Right renal cortex interstitium (tissue), 3 donors: ENCODE measurements at places on chromosomes 11 and 22.

DNA sequence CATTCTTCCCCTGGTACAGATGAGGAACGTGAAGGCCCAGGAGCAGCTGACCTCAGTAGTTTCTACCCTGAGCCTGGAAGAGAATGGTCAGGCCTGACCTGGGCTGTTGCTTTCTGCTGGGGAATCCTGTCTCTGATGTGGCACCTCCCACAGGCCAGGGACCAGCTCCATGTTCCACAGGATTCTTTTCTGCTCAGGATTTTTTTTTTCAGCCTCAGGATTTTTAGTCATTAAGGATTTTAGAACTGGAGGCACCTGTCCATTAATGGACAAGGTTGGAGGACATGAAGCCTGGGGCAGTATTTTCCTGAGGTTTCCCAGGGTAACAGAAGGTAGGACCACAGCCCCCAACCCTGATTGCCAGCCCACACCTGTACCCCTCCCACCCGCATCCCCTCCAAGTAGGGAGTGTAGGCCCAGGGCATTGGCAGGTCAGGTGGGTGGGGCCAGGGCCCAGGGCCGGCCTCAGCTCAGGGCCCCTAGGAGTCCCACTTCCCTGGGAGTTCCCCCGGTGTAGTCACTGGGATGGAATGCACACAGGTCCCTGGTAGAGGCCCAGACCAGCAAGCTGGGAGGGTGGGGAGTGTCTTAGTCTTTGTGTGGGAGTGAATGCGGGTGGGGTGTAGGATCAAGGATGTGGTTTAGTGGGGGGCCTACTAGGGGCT, 16.1 kb downstream of the BIK start:
- DNase-seq = no peak

DNA sequence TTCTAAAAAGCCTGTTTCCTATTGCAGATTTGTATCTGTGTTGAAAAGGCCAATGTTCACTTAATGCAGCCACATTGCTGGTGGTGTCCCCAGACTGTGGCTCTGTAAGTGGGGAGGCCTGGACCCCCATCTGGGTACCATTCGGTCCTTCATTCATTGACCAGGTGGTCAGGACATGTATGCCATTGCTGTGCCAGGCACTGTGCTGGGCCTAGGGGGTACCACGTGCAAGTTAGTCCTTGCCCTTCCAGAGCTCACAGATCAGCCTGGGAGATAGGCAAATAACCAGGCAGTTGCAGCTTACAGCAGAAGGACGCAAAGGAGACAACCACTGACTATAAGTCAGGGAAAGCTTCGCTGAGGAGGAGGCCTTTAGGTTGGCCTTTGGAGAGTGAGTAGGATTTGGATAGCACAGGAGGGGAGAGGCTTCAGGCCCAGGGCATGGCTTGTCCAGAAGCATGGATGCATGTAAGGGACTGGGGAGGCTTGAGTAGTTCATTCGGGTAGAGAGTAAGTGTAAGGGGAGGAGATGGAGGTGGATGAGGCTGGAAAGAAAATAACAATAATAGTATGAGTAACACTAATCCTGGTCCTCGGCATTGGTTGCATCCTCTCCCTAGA, 5.0 kb downstream of the PRDM11 start:
- DNase-seq = no peak

- no peak for DNase-seq
Observed at GRCh38 chr11:133660202-133660568, 127.9 kb upstream of the OPCML start.

GRCh38 chr22:25492162-25492561, 72.3 kb upstream of the GRK3 start:
- no peak for DNase-seq

- DNase-seq = no peak
Observed at GRCh38 chr22:27255580-27255979, 546.0 kb downstream of the MN1 start.

DNA sequence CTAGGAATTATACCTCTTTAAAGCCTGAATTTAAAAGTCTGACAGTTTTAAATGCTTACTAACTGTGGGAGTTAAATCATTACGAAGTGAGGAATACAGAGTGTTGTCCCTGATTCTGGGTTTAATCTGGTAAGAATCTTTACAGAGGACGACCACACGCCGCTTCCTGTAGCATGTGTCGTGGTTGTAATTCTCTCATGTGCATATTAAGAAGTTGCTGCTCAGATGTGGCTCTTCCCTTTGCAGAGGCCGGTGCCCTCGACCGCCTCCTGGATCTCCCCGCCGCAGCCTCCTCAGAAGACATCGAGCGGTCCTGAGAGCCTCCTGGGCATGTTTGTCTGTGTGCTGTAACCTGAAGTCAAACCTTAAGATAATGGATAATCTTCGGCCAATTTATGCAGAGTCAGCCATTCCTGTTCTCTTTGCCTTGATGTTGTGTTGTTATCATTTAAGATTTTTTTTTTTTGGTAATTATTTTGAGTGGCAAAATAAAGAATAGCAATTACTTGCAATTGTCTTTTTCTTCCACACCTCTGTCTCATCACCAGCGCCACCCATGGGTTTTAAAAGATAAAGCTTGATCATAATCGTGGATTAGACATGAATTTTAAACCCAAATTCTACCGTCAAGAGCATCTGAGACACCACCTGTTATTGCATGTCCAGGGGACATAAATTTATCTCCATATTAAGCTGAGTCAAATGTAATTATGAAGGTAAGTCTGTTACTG, 6.5 kb downstream of the GAL start:
- DNase-seq = no peak

- DNase-seq = no peak
Observed at GRCh38 chr11:32216749-32217148, 125.9 kb downstream of the RCN1 start.

GRCh38 chr22:36442506-36443197, 38.8 kb downstream of the TXN2 start:
- DNase-seq = no peak

GRCh38 chr11:128824191-128825049, 42.7 kb downstream of the KCNJ1 start:
- DNase-seq = no peak
